ENCODE measurements at places on chromosomes 4 and X.
A peak's percentile ranks its signal among the peaks of the same experiment; 100 is the strongest.

GRCh38 chr4:8269535-8270417 lies at the start of gene HTRA3:
Gene HTRA3, plus strand, starts transcription at chr4:8269754. Its CDS starts 215 bp downstream, at chr4:8269969.
- DNase-seq, result no peak

GRCh38 chr4:6275898-6276806 lies 6.5 kb downstream of the WFS1 start:
- no peak for DNase-seq

- DNase-seq, result no peak
Observed at GRCh38 chrX:46463682-46464081, 81.5 kb downstream of the ZNF674 start.

DNA sequence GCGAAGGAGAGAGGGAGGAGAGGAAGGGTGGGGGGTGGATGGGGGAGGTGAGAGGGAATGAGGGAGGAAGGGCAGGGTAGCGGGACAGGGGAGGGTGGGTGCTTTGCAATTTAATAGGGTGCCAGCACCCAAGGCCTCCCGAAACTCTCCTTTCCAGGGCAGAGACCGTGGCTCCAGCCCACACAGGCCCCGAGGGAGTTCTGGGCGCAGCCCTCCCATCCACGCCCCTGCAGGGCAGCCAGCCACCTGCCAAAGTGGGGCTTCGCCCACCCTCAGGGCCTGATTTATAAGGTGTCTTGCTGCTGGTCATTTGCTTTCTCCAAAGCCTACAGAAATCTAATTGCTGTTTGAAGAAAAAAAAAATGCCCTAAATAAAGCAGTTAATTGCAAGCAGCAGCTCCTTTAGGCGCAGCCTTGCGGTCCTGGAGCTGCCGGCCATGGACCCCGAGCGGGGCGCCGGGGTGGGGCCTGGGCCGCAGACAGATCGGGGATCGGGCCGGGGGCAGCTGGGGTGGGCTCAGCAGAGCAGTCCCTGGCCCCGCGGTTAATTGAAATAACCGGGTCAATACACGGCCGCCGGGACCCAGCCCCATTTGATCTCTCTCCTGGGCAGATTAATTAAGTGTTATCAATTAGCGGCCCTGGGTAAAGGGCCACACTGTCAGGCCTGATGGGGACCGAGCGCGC lies 106.0 kb upstream of the NKX1-1 start:
- DNase-seq, result no peak

GRCh38 chr4:187084701-187085100 lies 361.0 kb upstream of the FAT1 start:
- DNase-seq, result no peak

DNA sequence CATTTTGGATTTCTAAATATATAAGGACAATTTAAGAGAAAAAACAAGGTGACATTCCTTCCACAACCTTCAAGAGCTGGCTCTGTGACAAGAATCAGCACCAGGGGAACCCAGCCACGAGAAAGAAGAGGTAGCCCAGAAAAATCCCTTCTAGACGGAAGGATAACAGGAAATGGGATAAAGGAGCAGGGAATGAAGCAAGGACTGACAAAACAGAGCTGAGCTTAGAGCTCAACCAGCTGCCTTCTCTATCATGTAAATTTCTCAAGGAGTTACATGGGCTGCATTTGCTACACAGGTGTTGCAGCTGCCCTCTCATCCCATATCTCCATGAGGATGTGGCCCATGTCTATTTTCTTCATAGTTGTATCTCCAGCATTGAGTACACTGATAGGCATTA lies 154.2 kb upstream of the PRDX4 start:
- no peak for DNase-seq

- DNase-seq, result peak; percentile 9
Observed at GRCh38 chrX:9942086-9942485, 25.1 kb upstream of the CLDN34 start.

GRCh38 chr4:98754736-98755135 lies 96.3 kb upstream of the TSPAN5 start:
- DNase-seq, result no peak

Measured in stimulated activated CD4-positive, alpha-beta T cell treated with anti-CD3 and anti-CD28 coated beads, Interleukin-1b, Interleukin-23, amount 100 ng/mL, for 24 hours (primary cell).